Tibial nerve (tissue), 4 donors: ENCODE measurements at places on chromosomes 3 and 15. TPM values are rescaled to one million over a fixed set of nuclear protein-coding genes. Genes with fewer than 3 reads are reported as not detected.

GRCh38 chr15:52466134-52466701 is 62.5 kb downstream of the MYO5A start:
- DNase-seq, result peak; percentile 32

DNA sequence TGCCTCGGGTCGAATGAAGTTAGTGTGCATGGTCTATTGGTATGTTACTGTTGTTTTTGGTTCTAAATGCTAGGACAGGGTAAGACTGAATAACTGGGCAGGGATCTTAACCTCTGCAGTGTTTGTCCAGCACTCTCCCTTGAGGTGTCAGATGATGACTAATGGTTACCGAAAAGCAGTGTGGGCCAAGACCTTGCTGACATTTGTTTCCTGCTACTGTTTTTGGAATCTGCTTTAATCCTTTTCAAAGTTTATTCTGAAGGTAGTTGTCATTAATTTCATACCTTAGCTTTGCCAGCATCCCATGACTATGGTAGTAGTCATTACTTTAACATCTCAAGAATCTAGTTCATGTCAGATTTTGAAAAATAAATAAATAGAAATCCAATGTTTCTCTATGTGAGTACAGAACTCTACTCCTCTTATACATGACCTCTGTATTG is 117.0 kb downstream of the P3H2 start:
- no peak for DNase-seq

DNA sequence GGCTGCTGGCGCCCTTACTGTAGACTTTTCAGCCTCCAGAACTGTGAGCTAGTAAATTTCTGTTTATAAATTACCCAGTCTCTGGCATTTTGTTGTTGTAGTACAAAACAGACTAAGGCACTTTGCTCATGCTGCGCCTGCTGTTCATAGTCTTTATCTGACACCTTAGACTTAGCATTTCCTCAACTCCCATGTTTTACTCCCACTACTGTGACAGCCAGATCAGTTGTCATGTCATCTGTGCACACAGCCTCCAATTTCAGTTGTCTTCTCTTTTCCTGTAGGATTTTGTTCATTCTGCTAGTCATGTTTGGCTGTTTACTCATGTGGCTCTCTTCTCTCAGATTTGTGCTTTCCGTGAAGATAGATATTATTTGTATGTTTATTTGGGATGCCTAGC is 62.0 kb downstream of the TCF12 start:
- no peak for DNase-seq

- no peak for DNase-seq
These were observed 198.0 kb upstream of the NR2E3 start for GRCh38 chr15:71612397-71612722.

GRCh38 chr15:81544385-81544784 is 170.4 kb upstream of the TMC3 start:
- DNase-seq, result no peak

GRCh38 chr3:195540027-195540426 is 3.1 kb downstream of the PPP1R2 start:
- DNase-seq, result no peak

- no peak for DNase-seq
These were observed 146.1 kb upstream of the BCHE start for GRCh38 chr3:165983284-165983683.

DNA sequence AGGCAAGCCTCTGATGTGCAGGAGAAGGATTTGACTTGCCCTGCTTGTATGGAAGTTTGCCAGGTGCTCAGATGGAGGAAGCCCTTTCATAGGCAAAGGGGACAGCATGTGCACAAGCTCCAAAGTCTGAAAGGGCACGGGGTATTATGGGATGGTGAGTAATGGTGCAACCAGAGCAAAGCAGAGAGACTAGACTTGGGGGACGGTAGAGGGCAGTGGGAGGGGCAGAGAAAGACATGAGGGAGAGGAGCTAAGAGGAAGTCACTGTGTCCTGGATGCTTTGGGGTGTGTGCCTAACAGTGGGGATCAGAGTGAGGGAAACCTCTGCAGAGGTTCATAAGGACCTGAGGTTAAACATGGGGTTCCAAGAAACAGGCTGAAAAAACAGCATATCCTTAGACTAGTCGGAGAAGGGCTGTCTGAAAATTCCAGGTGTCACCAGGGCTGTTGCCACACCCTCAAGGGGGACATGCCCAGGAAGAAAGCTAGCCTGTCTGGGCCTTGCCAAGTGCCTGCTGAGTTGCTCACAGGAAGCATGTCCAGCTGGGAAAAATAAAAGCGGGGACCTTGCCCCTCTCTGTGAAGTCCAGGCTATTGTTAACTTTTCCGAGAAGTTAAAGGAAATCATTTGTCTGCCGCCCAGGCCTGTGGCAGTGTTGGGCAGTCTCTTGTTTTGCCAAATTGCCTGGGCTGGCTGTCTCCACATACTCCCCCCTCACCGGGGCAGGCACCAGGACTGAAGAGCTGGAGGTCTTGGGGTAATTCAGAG is 47.1 kb downstream of the HRH1 start:
- no peak for DNase-seq

Gene APOD
- total RNA-seq, result 4,664 TPM

Gene AGTR1
- 38.5 TPM for total RNA-seq
